ENCODE measurements at places on chromosomes 12 and 14. TPM values are rescaled to one million over a fixed set of nuclear protein-coding genes. Genes with fewer than 3 reads are reported as not detected.
A peak's percentile ranks its signal among the peaks of the same experiment; 100 is the strongest.

DNA sequence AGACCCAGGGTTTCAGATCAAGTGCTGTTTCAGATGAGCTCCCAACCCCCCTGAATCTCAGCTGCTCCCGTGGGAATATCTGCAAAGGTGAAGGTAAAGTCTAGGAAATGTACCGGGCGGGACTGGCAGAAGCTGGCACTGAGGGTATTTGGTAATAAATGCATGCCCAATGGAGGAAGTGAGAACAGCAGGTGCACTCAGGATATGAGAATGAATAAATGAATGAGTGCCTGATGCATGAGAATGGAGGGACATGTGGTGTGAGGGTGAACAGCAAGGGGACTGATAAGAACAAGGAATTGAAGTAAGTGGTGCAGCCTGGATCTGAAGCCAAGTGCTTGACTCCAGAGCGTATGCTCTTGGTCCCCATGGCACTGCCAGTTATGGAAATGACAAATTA lies 11.6 kb downstream of the RAPGEF3 start:
- no peak for DNase-seq

DNA sequence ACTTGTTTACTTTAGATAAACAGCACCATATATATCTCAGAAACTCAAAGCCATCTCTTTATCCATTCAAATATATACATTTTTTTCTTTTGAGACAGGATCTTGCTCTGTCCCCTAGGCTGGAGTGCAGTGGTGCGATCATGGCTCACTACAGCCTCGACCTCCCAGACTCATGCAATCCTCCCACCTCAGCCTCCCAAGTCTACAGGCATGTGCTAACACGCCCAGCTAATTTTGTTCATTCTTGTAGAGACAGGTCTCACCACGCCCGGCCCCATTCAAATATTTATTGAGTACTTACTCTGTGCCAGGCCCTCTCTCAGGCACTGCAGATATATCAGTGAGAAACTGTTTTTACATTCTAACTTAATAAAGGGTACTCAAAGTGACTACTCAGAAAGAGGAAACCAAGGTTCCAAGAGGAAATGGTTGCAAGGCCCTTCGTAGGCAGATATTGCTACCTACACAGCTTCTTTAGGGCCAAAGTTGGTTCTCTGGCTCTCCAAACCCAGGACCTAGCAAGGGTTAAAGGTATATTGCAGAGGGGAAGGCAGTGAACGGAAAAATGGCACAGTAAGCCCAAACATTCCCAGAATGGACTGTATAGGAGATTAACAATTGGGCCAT lies 2.9 kb downstream of the ATXN3 start:
- DNase-seq: no peak

- no peak for DNase-seq
Observed at GRCh38 chr14:91837076-91837475, 30.3 kb downstream of the TC2N start.

- DNase-seq: no peak
Observed at GRCh38 chr14:93765155-93765554, 23.1 kb downstream of the PRIMA1 start.

DNA sequence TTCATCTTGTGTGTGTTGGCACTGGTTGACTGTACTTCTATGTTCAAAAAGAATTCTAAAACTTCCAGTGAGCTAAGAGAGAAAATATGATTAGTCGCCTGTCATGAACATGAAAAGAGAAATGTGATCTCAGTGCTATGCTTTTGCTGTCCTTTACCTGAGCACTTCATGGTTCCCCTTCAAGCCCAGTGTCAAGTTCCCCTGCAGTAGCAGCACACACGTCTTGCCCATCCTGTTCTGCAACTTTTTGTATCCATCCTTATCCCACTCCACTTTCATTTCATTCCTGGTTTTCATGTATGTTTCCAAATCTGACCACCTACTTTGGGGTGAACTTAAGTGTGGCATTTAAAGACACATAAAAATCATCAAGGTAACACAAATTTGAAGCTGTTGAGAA lies 848.0 kb upstream of the USP15 start:
- DNase-seq: no peak

GRCh38 chr14:100709289-100710284 lies 17.1 kb upstream of the DLK1 start:
- DNase-seq: peak; percentile 81

Gene TMTC1
- 57.0 TPM for polyA plus RNA-seq

GRCh38 chr12:28065889-28066630 lies 93.5 kb upstream of the PTHLH start:
- no peak for DNase-seq

GRCh38 chr12:106417926-106418910 lies 60.7 kb downstream of the POLR3B start:
- no peak for DNase-seq

- no peak for DNase-seq
Observed at GRCh38 chr12:58161773-58162172, 220.4 kb downstream of the ATP23 start.

DNA sequence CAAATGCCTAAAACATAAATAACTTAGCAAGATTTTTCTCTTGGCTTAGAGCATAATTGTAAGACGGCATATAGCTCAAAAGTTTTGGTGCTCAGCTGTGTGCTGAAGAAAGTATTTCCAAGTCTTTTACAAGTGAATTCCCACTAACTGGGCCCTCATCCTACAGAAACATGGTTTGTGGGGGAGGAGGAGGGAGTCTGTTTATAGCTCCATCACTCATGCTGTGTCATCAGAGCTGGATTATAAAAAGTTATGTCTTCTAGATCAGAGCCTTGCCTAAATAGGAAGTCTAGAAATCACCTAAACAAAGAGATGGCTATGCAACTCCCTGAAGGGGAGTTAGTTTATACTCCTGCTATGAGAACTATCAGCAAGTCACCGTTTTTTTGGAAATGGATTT lies 65.9 kb upstream of the OTOGL start:
- DNase-seq: peak; percentile 55

Gene OR2AP1
- polyA plus RNA-seq: not detected

All from hindlimb muscle (tissue), 1 donor.